ENCODE measurements at places on chromosomes 11 and 22.

GRCh38 chr11:101446726-101447125 is 137.1 kb downstream of the TRPC6 start:
- DNase-seq, result no peak

DNA sequence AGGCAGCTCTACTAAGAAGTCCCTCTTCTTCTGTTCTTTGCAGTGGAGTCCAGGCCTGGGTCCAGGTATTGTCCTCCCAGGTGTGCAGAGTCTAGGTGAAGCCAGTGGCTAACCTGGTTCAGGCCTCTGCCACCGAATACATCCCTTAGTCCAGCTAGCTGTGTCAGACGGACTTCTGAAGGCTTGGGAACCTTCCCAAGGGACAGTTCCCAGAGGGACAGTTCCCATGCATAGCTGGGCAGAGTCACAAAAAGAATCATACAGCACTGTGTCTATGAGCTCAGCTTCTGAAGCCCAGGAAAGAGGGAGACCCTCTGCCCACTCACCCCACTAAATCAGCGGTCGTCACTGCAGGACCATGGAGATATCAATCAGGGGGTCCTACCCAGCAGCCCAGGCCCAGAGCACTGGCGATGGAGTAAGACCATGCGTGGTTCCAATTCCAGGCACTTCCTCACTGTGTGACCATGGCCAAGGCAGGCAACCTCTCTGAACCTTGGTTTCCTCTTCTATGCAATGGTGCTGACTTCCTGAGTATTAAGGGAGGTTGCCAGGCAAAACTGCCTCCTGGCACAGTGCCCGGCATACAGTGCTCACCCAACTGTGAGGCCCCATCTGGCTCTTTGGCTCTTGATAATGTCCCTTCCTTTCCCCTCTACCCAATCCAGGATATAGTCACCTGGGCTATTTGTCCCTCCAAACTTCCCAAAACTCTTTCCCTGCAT is 3.4 kb downstream of the MS4A10 start:
- DNase-seq, result no peak

DNA sequence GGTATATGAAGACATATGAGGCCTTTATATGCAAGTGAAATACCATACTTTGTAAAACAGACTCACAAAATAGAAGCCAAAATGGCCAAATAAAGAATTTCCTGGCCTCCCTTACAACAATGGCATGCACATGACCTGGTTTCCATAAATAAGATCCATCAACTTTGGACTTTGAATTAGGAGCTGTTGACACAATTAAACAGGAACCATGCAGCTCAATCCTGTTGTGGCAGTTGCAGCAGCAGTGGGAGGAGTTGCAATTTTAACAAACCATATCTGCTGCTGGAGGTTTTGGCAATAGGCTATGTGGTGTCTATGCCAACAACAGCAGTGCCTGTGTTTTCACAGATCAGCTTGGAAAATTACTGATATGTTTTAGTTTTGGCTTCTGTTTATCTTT is 818.6 kb downstream of the FAM181B start:
- no peak for DNase-seq

DNA sequence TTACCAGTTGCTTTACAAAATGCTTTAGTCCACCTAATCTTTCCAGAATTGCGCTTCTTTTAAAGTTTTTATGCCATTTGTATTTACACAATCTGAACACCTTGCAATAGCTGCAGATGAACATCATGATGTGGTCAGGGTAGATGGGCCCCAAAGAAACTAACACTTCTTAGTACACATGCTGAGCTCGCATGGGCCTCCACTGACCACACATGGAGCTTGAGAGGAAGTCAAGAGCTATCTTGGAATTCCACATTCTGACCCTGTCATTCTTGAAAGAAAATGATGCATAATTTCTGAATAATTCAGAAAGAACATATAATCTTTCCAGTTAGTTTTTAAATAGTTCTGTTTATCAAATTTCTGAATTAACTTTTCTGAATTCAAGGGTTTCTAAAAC is 7.7 kb downstream of the LIPT2 start:
- DNase-seq, result no peak

DNA sequence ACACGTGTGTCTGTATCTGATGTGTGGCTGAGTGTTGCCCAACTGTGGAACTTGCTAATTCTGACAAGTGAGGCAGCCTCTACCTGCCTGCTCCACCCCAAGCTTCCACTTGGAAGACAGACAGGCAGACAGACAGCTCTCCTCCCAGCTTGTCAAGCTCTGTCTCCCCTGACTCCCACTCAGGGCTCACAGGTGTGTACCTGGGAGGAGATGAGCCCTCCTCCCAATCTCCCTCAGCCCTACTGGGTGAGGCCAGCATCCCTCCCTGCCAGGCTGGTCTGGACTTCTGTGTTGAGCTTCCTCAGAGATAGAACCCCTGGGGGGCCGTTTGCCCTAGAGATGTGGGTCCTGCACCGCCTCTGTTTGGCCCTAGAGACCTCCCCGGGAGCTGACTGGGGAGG is 1.0 kb upstream of the CHRM1 start:
- DNase-seq, result no peak

GRCh38 chr22:35266277-35266676 is 9.0 kb downstream of the HMGXB4 start:
- DNase-seq, result no peak

DNA sequence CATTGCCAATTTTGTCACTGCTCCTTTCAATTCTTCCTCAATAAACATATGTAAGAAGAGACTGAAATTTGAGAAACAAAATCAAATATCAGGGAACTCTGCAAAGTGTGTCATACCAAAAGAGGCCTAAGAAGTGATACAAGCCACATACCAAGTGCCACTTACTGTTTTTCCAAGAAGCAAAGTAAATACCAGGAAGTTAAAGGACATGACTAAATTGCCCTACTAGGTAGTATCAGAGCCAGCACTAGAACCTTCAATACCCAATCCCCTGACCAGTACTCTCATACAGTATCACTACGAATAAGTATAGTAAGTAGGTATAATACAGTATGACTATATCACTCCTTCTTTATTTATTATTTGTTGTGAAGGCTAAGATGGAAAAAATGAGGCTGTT is 13.6 kb downstream of the MAML2 start:
- DNase-seq, result no peak

DNA sequence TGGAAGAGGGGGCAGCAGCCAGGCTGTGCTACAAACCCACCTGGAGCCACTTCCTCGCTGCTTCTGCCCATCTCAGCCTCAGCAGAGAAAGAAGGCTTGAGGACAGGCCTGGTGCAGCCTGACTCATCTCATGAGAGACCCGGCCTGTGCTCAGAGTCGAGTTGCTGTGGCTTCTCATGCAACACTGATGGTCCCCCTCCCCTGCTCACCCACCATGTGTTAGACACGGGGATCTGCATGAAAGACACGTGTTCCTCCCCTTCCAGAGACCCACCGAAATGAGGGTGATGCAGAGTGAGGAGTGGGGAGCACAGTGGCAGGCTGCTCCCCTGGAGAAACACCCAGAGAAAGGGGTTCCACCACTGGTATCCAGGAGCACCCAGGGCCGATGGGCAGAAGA is 15.0 kb downstream of the RTN4R start:
- DNase-seq, result no peak

DNA sequence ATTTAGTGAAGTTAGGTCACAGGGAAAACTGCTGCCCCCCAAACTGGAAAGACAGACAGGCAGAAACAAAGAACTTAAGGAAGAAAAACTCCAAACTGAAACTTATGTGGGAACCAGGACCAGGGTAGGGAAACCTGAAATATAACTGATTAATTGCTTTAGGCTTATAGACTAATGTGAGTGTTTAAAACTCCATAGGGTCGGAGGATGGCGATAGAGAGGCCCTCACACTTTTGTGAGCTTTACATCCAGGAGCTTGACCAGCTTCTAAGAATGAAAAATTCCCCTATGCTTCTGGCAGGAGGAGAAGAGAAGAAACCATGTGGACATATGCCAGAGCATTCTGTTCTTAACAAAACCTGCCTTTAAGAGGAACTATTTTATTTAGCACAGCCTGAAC is 598.6 kb downstream of the NELL1 start:
- no peak for DNase-seq

DNA sequence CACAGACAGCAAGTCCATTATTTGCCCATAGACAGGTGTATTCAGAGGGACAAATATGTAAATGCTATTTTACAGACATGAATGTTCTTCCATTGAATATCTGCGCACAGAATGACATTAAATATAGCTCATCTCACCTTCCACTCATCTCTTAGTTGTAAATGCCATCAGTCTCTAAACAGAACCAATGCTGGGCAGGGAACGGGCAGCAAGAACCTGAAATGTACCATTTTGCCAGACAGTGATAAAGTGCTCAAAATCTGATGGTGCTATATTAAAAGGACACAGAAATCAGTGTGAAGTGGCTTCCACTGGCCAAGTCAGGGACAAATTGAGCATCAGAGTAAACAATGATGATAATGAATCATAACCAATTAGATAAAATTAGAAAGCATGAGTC is 10.0 kb upstream of the OR8B4 start:
- DNase-seq, result no peak

- DNase-seq, result no peak
These were observed 68.3 kb upstream of the NAV2 start for GRCh38 chr11:19644316-19644715.

DNA sequence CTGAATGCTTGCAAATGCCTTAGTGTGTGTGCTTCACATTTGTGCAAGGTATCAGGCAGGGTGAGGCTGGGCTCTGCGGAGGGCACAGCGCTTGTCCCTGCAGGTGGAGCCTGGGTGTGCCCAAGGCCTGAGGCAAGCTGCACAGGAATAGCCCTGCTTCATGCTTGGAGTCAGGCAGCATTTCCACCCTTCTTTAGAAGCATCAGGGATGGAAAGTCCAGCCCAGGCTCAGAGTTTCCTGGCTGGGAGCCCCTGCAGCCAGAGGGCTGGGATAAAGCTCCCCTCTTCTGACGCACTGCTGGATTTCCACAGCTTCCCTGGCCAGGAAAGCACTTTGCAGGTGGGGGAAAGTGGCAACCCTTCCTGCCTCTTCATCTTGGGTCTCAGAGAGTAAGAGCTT is 63.4 kb downstream of the GALNT18 start:
- peak; percentile 86 for DNase-seq

GRCh38 chr11:17328871-17329494 is 22.6 kb upstream of the NCR3LG1 start:
- no peak for DNase-seq

DNA sequence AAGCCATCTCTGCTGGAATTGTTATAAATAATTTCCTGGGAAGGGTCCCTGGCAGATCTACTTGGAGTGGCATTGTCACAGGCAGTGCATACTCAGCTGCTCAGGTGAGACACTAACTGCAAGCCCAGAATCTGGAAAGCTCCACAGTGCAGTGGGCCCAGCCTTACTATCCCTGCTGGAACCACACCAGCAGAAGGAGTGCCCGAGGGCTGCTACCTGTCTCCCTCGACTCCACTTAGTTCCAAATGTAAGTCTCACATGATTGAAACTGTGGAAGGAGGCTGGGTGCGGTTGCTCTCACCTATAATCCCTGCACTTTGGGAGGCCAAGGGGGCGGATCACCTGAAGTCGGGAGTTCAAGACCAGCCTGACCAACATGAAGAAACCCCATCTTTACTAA is 14.3 kb upstream of the SYVN1 start:
- DNase-seq, result no peak

DNA sequence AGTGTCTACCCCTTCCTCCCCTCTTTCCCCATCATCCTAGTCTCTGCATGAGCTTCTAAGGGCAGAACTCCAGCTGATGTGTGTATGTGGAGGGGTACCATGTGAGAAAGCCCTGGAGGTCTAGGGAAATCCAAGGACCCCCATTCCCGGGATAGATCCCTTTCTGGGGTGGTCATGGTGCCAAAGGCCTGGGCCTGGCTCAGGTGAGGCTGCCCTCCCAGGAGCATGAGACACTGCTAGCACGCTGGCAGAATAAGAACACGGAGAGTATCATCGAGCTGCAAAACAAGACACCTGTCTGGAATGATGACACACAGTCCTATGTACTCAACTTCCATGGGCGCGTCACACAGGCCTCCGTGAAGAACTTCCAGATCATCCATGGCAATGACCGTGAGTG is 19.6 kb downstream of the TUB start:
- DNase-seq, result no peak

GRCh38 chr11:33387996-33388395 is 130.8 kb downstream of the HIPK3 start:
- DNase-seq, result no peak

DNA sequence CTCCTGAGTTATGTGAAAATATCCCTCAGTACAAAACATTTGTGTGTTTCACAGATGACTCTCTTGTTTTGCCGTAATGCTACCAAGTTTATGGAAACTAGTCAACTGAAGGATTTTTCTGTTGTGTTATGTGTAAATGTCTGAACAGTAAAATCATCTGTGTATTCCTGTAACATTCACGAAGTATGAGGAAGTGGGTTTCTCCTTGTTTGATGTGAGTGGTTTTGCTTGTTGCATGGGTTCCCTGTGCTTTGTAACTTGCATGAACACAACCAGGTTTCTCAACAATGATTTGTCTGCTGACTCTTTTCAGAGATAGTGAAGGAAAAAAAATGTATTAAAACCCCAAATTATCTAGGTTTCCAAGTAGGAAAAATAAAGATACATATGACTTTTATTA is 138.1 kb downstream of the PGR start:
- no peak for DNase-seq

- DNase-seq, result peak; percentile 61
These were observed 128.9 kb downstream of the CCDC34 start for GRCh38 chr11:27234043-27234668.

DNA sequence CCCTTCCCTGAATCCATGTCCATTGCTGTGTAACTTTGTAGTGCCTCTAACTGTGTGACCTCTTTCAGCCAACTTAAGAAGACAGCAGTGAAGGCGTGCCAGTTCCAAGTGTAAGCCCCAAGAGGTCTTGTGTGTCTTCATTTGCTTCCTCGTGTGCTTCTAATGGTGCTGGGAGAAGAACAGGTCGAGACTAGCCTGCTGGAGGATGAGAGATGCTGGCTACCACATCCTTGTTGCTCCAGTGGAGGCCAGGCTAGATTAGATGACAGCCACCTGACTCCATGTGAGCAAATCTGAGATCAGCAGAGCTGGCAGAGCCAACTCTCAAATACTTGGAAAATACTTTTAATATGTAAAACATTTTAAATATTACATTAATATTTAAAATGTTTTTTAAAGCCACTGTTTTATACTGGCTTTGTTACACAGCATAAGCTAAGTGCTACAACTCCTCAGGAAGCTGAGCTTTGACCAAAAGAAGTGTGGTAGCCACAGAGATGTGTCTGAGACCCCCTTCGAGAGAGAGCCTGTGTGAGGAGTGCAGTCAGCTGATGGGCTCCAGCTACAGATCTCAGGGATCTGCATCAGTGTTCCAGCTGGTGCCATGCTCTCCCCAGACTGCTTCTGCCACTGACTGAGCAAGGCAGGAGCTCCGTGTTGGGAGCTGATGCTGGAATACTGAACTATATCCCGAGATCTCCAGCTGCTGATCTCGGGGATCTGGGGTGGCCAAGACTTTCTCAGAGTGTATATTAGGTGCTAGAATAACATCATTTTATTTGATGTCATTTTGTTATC is 8.9 kb downstream of the KCNJ11 start:
- DNase-seq, result no peak

GRCh38 chr11:133104009-133104744 is 428.1 kb downstream of the OPCML start:
- DNase-seq, result no peak

- no peak for DNase-seq
These were observed 70.2 kb downstream of the DDX10 start for GRCh38 chr11:108734956-108735559.
